Stromal cell of bone marrow (primary cell): ENCODE measurements at places on chromosomes 7 and 10.

DNA sequence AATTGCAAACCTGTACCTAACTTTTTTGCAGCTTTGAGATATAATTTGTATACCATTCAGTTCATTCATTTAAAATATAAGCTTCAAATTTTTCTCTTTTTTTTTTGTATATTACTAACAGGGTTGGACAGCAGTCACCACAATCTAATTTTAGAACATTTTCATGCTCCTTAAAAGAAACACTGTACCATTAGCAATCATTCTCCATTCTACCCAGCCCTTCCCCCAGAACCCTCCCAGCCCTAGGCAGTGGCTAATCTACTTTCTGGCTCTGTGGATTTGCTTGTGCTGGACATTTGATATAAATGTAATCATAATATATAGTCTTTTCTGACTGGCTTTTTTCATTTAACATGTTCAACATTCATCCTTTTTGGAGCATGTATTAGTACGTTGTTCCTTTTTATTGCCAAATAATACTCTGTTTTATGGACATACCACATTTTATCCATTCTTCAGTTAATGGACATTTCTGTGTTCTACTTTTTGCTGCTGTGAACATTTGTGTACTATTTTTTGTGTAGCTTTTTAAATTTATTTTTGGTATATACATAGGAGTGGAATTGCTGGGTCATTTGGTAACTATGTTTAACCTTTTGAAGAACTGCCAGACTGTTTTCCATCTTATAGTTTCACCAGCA lies 40.9 kb upstream of the ST7 start:
- DNase-seq: no peak

DNA sequence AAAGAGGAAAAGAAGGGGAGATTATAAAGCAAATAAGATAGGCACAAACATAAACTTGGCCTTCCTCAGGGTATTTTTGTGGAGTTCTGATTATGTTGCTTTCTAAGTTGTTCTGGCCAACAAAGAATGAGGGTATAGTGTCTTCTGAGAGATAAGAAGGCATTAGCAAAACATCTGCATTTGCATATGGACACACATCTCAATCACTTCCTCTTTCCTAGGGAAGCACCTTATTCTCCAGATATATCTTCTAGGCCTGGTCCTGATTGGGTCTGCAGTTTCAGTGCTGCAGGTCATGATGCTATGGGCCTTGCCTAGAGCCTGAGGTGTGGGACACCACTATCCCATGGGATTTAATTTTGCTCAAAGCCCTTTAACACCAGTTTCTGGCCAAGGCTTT lies 308.8 kb upstream of the PHYHIPL start:
- DNase-seq: no peak

- no peak for DNase-seq
Measured at GRCh38 chr10:33099748-33100147, 141.7 kb upstream of the ITGB1 start.

- no peak for DNase-seq
Measured at GRCh38 chr7:142300689-142301088, 42.8 kb upstream of the PRSS58 start.

DNA sequence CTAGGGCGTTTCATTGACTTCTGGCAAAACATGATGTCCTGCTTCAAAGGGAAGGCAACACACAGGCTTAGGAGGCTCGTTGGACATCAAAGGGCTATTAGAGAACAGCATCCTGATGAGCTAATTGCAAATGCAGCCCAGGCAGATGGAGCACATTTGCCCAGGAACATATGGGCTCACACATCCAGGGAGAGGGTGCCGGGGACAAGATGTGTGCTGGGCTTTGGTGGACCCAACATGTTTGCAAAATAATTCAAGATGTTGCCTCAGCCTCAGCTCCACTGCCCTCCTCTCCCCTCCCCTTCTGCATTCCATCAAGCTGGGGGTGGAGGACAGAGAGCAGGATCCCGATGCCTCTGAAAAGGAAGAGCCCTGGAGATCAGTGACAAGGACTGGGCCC lies 217.1 kb upstream of the ZMIZ1 start:
- no peak for DNase-seq

DNA sequence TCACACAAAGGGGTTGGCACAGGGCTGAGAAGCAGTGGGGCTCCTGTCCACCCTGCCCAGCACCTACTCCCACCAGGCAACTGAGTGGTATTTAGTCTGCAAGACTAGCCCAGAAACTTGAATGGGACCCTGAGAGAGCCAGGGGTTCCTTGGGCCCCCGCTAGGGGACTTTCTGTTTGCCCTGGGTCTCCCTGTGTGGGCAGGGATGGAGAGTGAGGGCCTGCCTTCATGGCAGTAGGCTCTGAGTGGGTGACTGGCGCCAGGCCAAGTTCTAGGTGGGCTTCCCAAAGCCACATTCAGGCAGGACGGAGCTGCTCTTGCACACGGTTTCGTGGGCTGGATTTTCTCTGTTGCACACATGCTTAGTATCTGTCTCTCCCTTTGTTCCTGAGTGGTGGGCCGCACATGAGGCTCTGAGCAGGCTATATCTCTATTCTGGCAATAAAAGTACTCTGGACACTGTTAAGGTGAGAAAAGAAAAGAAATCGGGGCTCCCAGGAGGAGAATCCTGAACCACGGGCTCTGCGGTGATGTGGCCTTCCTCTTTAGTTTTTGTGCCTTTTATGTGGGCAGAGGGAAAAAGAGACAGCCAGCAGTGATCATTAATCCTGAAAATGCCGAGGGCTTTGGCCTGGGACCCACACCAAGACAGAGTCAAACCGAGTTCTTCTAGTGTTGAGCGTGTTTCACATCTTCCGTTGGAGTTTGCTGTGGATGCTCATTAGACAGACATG lies 26.9 kb downstream of the IL2RA start:
- no peak for DNase-seq

GRCh38 chr7:77569514-77570232 lies 32.6 kb downstream of the PTPN12 start:
- DNase-seq: no peak

- DNase-seq: no peak
Measured at GRCh38 chr7:80392229-80393169, 119.4 kb downstream of the GNAT3 start.

DNA sequence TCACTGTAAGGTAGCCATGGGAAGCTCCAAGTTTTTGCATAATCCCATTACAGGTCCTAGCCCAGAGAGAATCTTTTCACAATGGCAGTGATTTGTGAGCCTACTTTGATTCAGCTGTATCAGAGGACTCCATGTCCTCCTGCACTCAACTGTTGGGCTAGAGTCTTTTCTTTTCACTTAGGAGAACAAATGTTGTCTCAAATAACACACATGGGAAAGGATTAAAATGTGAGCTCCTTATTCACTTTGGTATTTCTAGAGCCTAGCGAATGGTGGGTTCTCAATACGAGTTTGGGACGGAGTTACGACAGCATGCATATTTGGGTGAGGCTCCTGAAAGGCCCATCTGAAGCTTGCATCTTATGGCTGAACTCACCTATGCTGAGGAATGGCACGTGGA lies 183.5 kb upstream of the STEAP4 start:
- no peak for DNase-seq

DNA sequence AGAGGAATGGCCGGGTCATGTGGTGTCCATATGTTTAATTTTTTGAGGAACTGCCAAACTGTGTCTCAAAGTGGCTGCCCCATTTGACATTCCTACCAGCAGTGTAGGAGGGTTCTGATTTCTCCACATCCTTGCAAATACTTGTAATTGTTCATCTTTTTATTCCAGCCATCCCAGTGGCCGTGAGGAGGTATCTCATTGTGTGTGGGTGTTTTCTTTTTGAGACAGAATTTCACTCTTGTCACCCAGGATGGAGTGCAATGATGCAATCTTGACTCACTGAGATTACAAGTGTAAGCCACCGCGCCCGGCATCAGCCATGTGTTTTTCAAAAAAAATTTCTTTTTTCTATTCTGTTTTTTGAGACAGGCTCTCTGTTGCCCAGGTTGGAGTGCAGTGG lies 38.7 kb upstream of the DLG5 start:
- DNase-seq: no peak

- no peak for DNase-seq
Measured at GRCh38 chr10:43029043-43029442, 47.8 kb upstream of the RET start.

GRCh38 chr10:120598386-120598785 lies 141.4 kb downstream of the PLPP4 start:
- no peak for DNase-seq

DNA sequence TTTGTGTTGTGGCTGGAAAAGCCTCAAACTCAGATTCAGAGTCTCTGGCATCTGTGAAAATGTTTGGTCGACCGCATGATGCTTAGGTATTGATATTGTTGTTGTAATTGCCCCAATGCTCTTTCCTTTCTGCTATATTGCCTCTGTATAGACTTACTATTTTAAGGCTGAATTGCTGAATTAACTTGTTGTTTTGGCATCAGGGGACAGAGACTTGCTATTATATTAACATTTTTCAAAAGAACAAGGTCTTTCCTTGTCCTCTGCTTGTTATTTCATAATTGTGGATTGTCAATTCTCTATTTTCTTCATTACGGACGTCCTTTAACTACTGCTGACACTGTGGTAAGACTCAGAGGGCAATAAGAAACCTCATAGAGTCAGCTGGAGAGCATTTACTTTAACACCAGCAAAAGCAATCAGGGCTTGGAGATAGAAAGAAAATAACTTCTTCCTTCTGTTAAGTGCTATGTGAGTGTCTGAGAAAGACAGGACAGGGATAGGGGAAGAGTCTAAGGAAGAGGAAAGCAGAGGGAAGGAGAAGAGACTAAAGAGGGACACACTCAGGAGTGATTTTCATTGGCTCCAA lies 17.6 kb downstream of the CPED1 start:
- DNase-seq: no peak

GRCh38 chr7:114720725-114721124 lies 201.2 kb upstream of the MDFIC start:
- no peak for DNase-seq
